ENCODE measurements at places on chromosomes 12 and 14.

GRCh38 chr14:61468063-61468825 lies 146.9 kb downstream of the PRKCH start:
- DNase-seq, result no peak

DNA sequence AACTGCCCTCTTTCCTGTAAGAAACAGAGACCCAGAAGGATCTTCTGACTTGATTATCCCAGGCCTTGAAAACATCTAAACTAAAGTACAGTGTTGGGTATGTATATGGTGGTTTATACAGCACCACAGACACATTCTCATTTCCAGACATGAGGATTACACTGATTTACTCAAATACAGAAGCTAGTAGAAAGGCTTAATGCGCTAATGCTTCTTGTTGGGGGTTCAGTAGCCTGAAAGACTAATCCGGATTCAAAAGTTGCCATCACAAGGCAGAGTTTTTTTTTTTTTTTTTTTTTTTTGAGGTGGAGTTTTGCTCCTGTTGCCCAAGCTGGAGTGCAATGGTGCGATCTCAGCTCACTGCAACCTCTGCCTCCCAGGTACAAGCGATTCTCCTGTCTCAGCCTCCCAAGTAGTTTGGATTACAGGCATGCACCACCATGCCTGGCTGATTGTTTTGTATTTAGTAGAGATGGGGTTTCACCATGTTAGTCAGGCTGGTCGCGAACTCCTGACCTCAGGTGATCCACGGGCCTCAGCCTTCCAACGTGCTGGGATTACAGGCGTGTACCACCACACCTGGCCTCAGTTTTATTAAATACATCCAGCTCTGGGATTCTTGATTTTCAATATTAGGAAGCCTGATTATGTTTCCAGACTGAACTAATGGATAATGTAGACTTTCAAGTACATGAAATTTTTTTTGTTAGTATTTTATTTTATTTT lies 46.3 kb upstream of the HECTD1 start:
- no peak for DNase-seq

DNA sequence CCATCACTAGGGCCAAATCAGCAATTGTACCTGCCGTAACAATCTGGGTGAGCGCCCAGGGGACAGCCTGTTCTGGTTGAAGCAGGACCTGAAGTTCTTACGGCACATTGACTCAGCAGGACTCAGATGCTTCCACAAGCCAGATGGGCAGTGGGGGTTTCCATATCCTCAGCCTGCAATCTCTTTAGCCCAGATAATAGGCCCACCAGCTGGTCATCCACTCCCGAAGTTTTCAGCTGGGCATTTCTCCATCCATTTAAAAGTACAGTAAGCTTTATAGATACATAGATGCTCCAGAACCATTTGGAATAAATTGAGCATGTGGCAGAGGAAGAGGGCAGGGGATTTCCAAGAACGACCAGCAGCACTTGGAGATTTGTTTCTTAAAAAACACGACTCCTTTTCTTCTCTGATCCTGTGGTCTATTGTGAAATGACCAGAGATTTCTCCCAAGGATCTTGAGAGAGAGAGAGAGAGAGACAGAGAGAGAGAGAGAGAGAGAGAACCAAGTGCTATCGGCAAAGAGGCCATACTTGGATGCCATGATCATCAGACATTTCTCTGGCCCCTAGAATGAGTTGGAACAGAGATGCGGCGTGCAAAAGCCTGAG lies 74.8 kb upstream of the PLXNC1 start:
- no peak for DNase-seq

GRCh38 chr14:44830371-44830770 lies 131.4 kb downstream of the KLHL28 start:
- no peak for DNase-seq

- no peak for DNase-seq
These were observed 20.3 kb upstream of the DHRS2 start for GRCh38 chr14:23615856-23616255.

DNA sequence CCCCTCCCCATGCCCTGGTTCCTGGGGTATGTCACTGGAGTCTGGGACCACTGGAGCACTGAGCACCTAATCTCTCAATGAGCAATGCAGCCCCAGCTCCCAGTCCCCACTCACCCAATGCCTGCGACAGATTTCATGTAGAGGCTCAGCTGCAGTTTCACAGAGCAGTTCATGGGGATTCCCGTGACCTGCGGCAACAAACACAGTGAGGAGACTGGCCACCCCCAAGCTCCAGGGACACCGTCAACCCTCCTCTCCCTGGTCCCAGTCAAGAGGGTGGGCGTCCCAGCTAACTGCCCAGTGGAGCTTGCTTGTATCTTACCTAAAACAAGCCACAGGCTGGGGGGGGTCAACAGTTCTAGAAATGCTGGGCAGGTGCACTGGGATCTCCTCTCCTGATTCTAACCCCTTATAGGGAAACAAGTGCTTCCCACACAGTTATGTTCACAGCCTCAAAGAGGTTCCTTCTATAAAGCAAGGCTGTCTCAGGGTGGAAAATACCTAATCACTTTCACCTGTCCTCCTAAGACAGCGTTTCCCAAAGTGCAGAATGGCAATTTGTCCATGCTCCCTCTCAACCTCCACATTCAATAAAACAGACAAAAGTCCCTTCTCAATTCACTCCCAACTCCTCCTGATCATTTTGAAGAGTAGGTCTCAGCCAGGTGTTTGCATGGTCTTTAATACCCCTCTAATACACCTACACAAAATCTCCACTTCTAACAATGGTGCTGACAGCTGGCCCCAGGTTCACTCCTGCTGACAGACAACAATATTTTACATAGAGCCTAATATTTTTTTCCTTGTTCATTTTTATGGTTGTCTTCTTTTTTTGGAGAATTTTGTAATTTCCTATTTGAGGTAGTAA lies 68.3 kb downstream of the SCARB1 start:
- DNase-seq, result no peak

GRCh38 chr14:36524220-36524837 lies 4.3 kb upstream of the NKX2-1 start:
- no peak for DNase-seq

DNA sequence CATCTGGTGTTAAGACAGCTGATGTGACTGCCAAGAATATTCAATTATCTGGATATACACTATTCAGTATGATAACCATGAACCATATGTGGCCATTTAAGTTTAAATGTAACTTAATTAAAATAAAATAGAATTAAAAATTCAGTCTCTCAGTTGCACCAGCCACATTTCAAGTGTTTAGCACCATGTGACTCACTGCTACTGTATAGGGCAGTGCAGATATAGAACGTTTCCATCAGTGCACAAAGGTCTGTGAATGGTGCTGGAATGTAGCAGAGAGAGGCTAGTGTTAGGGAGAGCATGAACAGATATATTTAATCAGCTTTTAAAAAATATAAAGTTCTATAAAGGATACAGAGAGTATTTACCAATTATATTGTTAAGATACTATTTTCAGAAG lies 28.7 kb downstream of the ARID4A start:
- no peak for DNase-seq
